ENCODE measurements at places on chromosomes 3 and 15.

- DNase-seq, result no peak
Measured at GRCh38 chr3:45946307-45946706, 3.0 kb downstream of the CXCR6 start.

GRCh38 chr3:40173227-40173721 lies 136.2 kb upstream of the EIF1B start:
- no peak for DNase-seq

DNA sequence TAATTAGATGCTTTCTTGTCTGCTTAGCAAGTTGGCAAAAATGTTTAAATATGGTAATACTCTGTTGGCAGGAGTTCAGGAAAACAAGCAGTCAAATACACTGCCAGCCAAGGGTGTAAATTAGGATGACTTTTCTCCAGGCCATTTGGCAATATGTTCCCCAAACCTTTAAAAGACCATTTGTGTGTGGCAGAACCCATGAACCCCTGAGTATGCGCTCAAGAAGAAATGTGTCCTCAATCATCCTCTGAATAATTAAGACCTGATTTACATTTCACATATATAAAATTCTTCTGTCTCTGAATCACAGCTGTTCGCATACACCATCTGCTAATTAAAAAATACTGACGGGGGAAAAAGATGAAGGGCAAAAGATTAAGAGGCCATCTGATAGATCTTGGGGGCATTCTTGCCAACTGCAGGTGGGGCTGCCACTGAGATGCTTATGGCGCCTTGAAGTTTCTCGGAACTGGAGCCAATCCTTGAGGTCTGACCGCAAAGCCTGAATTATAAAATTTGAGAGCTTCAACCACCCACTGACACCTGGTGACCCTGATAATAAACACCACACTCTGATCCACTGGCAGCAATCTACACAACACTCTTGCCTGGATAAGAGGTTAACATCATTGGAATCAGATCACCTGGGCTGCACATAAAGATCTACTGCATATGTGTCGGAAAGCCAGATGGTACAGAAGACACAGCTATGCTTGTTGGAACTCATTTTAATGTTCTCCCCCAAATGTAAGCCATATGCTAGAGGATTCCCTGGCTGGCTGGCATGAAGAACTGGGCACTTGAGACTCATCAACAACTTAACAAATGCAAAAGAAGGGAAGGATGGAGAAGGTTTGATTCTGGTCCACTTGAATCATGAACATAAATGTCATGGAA lies 190.6 kb downstream of the OSBPL10 start:
- no peak for DNase-seq

GRCh38 chr3:58036293-58037032 lies 28.2 kb downstream of the FLNB start:
- no peak for DNase-seq

GRCh38 chr3:38354588-38355330 lies 8.2 kb downstream of the XYLB start:
- DNase-seq, result no peak

- no peak for DNase-seq
Measured at GRCh38 chr3:172159962-172160538, 120.7 kb downstream of the FNDC3B start.

GRCh38 chr3:180332608-180333007 lies 269.4 kb upstream of the TTC14 start:
- no peak for DNase-seq

DNA sequence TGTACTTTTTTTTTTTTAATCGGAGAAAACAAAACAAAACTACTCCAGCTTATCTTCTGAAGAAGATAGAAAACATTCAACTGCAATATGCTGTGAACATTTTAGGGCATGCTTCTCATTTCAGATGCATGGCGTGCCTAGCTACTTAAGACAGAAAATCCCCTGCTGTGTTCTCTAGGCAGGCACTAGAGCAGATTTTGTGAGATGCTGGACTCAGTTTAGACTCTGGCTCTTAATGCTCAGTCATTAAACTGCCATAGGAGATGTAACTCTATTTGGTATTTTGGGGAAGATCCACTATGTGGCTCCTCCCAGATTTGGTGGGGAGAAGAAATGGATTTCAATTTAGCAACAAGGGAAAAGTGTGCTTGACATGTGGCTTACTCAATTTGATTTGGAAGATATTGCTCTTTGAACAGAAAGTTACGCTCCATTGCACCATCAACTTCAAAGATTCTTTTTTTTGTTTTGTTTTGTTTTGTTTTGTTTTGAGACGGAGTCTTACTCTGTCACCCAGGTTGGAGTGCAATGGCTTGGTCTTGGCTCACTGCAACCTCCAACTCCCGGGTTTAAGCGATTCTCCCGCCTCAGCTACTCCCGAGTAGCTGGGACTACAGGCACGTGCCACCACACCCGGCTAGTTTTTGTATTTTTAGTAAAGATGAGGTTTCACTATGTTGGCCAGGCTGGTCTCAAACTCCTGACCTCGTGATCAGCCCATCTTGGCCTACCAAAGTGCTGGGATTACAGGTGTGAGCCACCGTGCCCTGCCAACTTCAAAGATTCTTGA lies 62.0 kb upstream of the LEKR1 start:
- DNase-seq, result no peak

DNA sequence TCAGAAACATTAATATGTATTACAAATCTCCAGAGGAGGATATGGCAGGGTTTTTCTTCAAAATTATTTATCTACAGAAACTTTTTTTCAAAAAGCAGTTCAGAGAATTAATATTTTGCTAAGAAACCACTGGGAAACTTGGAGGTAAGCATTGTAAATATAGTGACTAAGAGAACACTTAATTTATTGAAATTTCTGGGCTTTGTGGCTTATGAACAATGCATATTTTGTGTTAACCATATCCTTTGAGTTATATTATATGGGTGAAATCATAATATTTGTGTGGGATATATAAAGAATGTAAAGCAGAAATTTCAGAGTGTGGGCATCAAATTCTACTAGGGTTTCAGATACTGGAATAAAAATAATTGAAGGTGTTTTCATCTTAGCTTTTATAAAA lies 1059.2 kb downstream of the ZPLD1 start:
- DNase-seq, result no peak

GRCh38 chr3:152019508-152019907 lies 146.1 kb downstream of the SUCNR1 start:
- DNase-seq, result no peak

GRCh38 chr3:12421132-12421531 lies 63.1 kb upstream of the TSEN2 start:
- DNase-seq, result no peak

DNA sequence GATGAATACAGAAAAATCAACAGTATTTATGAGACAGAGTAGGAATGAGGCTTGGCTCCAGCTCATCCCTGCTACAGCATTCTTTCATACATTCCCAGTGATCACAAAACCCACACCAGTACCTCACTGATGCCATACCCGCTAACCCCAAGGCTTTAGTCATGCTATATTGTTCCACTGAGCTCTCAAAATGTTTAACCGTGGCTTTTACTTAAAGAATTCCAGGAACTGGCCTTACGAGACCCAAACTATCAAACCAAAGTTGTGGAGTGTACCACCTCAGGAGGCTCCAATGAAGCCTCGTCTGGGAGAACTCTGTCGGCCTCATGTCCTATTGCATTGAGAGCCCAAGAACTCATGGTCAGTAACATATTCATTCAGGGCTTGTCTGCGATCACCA lies 278.9 kb downstream of the ULK4 start:
- DNase-seq, result no peak

GRCh38 chr15:93030430-93031102 lies 58.4 kb downstream of the RGMA start:
- DNase-seq, result peak; percentile 38

- no peak for DNase-seq
Measured at GRCh38 chr15:63430766-63431451, 49.3 kb upstream of the CA12 start.

DNA sequence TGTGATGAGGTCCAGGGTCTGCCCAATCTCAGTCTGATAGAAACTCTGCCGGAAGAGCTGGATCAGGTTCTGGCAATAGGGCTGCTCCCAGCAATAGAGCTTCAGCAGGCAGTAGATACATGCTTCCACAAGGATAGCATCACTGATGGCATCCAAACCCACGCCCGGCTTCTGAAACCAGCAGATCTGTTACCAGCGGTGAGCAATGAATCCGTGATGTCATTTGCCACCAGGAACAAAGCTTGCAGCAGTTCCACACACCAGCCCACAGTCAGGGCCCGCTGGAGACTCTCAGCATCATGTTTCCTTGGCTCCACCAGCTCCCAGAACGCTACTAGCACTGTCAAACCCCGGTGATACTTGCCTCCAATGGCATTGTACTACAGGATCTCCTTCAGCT lies 19.3 kb upstream of the TTBK2 start:
- no peak for DNase-seq

DNA sequence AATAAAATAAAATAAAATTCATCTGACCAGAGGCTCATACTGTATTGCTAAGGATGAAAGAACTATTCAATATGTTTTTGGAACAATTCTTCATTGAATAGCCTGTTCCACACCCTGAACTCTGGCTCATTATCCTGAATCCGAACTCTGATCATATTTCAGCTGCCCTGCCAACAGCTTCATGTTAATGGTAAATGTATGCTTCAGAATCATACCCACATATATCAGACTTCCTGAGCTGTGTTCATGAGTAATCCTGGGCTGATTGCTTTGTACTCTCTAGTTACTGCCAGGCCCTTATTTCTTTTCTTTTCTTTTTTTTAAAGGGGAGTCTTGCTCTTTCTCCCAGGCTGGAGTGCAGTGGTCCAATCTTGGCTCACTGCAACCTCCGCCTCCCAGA lies 11.8 kb downstream of the INO80 start:
- DNase-seq, result no peak

GRCh38 chr15:67405208-67406191 lies 115.4 kb upstream of the C15orf61 start:
- no peak for DNase-seq

DNA sequence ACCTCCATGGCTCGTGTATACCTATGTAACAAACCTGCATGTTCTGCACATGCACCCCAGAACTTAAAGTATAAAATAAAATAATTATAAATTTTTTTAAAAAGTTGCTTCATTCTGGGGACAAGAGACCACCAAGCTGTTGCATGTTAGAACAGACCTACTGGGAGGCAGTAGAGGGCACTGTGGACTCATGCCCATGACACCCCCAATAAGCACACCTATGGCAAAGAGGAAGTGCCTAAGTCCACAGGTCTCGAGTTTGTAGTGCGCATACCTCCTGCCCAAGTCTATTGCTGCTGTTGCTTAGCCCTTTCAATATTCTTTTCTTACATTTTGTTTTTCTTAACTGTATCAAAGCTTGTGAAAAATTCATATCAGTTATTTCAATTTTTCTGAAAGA lies 267.9 kb upstream of the THBS1 start:
- no peak for DNase-seq

DNA sequence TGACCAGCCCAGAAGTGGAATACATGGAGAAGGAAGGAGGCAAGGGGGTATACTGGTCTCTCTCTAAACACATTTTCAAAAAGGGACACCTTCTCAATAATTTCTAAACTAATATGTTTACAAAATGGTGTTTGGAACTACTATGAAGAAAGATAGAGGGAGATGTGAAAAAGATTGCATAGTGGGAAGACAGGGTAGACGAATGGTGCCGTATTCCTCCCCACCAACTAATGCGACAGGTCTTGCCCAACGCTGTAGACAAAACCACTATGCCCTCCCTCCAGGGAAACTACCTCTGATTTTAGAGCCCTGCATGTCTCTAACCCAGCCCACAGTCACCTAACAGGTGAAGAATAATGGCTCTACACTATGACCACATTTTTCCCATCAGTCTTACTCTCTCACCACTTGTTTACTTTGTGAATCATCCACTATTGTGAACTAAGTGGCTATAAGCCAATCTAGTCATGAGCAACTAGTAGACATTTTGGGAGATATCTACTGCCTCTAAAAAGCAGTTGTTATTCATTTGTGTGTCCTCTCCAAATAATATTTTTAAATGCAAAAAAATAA lies 108.2 kb upstream of the UBE2E2 start:
- DNase-seq, result no peak

DNA sequence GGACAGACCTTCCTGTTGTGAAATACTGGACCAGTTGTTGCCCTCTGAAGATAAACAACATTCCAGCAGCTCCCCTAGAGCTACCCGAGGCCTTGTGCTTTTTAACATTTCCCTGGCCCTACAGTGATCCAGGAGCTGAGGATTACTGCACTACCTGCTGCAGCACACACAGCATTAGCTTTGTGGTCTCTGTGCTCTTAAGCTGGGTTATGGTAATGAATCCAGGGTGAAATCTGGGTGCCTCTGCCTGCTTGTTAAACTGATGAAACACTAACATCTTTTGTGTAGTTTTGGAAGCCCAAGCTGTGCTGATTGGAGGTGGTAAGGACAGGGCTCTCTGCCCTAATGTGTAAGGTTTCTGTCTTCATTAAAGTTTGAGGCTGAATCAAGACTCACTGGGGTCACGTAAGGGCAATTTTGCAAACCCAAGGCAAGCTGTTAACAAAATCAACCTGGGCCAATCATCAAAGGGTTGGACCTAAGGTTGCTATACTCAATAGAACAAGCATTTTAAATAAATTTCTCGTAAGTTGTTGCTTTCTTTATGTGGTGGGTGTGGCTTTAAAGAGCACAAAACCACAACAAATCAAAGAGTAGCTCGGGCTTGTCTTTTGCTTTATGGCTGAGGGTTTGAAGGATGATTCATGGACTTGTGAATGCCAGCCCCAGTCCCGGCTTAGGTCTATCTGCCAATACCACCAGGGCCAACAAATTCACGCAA lies 183.9 kb downstream of the TPRG1 start:
- no peak for DNase-seq

DNA sequence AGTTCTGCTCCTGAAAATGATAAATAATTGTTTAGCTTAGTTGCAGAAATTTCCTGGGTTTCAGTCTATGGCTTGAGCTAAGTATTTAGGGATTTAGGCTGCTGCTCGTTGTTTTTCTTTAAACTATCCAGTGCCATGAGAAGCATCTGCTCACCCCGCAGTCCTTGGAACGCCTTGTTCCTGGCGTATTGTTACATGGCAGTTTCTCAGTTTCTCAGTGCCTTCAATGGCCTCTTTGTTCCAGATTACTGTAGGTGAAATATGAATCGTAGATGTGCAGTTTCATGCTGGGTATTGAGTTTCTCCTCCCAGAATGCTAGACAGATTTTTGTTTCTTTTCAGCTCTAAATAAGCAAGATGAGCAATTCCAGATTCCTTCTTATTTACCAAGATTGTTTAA lies 269.5 kb upstream of the GBE1 start:
- no peak for DNase-seq

DNA sequence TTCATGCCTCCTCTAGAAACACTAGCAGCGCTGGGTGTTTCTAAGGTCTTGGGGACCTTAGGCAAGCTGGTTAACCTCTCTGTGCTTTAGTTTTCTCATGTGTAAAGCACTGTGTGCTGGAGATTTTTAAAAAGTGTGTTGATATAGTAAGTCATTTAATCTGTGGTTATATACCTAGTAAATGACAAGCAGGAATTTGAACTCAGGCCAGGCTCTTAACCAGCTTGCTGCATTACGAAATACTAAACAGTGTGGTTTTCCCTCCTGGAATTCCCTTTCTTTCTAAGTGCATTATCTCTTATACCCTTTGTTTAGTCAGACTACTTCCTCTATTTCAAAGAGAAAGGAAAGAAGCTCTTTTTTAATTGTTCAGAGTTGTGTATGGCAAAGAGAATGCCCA lies 26.5 kb downstream of the NEO1 start:
- no peak for DNase-seq

Data from activated T-helper 1 cell treated with anti-CD3 and anti-CD28 coated beads, Interleukin-2, amount 50 U/mL, for 16 hours (primary cell).